Stimulated activated CD8-positive, alpha-beta memory T cell treated with anti-CD3 and anti-CD28 coated beads, Interleukin-15, amount 100 ng/mL, for 1 hour (primary cell): ENCODE measurements at places on chromosomes 13 and 19.

DNA sequence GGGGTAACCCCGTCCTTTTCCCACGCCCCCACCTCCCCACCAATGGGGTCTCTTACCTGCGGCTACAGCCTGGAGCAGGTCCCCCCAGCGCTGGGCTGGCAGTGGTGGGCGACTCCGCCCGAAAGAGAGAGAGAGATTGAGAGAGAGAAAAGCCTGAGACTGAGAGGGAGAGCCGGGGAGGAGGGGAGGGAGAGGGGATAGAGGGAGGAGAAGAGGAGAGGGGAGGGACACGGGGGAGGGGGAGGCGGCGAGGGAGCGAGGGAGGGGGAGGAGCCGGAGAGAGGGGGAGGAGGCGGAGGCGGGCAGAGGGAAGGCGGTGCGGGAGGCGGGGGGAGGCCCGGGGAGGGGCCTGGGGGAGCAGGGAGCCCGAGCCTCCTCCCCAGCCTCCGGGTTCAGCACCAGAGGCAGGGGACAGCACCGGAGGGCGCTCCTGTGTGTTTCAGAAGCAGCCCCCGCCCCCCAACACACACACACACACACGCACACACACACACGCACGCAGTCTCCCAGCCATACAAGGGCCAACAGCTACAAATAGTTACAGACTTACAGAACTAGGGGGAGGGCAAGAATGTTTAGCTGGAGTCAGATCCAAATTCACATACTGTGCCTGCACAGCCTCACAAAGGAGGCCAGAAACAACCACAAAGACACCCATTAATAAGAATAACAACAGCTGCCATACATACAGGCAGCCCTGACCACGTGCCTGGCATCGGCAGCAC, at the start of gene SLC8A2:
SLC8A2 (minus strand) TSS at position 161 of the 725 bp plus-strand sequence. CDS start 5,490 bp downstream, outside the sequence.
- peak; percentile 20 for DNase-seq

DNA sequence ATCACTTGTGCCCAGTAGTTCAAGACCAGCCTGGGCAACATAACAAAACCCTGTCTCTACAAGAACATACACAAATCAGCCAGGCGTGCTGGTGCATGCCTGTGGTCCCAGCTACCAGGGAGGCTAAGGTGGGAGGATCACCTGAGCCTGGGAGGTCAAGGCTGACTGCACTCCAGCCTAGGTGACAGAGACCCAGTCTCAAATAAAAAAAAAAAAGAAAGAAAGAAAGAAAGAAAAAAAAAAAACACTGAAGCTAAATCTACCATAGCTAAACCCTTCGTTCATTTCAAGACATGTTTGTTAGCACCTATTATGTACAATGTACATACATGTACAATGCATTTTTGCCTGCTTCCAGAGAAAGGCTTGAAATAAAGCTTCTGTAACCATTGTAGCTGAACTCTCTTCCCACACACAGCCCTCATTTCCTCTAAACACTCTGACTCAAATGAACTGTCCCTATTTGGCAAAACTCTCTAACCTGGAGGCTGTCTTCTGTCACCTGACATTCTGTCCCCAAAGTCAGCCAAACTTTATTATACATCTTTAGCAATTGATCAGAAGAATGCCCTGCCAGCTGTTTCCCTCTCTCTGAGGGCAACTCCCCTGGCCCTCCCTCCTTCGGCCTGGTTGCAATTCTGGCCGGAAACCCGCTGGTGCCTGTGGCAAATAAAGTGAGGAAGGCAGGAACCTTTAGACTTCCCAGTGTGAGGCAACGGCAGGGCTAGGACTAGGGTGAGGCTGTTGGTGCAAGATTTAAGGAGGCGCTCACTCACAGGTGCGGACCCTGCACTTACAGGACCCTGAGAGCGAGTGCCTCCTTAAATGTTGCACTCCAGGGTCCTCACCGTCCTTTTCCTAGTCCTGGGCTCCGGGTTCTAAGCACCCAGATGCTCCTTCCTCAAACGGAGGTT, 1.8 kb downstream of the ETHE1 start:
- DNase-seq = no peak

GRCh38 chr13:91565296-91565695, 166.9 kb downstream of the GPC5 start:
- DNase-seq = no peak

DNA sequence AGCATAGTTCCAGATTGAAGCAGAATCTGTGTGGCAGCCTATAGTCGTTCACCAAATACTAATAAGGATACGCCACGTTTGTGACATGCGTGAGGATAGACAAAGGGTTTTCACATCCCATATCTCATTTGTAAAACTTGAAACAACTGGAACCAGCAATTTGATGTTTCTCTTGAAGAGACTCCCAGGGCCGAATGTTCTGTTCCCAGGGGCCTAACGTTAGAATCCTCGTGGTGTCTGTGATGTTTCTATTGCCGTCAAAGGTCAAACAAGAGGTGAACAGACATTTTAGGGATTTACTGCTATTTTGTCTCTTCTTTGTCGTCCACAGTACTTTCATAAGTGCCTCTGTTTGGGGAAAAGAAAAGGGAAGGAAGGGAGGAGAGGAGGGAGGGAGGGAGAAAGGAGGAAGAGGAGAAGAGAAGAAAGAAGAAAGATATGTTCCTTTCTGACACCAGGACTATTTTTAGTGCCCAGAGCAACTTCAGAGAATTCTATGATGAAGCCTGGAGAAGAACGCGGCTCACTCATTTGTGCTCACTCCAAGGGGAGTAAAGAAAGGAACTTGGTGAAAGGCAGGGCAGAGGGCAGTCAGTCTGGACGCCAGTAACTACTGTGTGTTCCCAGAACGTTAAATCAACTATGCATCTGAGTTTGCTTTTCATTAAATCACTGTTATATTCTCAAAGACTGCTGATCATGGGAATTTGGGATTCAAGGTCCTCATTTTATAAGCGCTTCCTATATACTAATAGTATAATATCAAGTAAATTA, 154.5 kb downstream of the DCT start:
- no peak for DNase-seq

- no peak for DNase-seq
Measured at GRCh38 chr13:24232037-24232436, 71.5 kb downstream of the SPATA13 start.

DNA sequence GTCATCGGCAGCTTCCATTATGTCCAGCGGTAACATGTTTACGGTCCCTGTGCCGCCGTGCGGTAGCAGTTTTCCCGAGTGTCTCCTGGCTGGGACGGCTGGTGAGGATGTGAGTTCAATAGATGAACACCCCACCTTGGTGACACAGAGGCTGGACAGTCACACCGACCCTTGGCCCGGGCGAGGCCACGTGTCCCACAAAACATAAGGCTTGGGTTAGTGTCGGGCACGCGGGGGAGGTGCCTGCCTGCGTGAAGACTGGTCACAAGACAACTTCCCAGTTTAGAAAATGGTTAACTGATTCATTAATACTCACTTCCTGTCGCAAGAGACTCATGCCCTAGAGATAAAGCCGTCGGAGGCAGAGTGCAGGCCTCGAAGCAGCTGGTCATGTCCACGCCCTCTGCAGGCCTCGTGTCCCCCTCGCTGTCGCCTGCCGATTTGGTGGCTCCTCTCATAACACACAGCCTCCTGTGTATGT, 17.2 kb downstream of the RASA3 start:
- DNase-seq = no peak

- no peak for DNase-seq
Measured at GRCh38 chr13:99281811-99282263, 23.7 kb upstream of the GPR18 start.

- no peak for DNase-seq
Measured at GRCh38 chr19:37078717-37079032, 442 bp downstream of the ZNF420 start.

- no peak for DNase-seq
Measured at GRCh38 chr19:40567040-40567749, 9.5 kb upstream of the SHKBP1 start.

DNA sequence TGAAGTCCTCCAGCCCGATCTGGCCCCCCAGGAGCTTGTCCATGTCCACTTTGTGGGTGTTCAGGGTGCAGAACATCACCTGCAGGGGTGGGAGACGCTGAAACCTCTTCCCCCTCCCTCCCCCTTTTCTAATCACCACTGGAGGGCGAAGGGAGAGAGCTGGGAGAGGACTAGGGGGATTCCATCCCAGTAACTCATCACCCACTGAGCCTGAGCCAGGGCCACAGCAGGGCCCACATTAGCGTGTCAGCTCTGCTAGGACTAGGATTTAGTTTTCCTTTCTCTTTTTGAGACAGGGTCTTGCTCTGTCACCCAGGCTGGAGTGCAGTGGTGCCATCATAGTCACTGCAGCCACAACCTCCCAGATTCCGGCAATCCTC, 5.5 kb upstream of the PTGER1 start:
- DNase-seq = no peak

DNA sequence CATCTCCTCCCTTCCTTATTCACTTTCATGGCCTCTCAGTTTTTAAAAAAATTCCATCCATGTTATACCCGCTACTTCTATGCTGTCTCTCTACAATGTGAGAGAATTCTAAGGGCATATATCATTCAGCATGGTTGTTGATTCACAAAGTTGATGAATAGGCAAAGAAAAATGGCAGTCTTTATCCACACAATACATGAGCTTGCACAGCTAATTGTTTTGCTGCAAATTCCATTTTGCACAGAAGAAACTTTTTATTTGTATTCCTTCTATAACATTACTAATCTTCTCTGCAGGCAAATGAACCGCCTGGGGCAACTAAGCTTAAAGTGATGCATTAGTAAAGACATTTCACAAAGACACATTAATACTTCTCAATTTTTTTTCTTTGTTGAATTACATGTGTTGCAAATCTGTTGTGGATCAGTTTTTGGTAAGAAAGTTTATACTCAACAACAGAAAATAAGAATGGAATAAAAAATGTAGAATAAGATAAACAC, 196.9 kb downstream of the LIG4 start:
- DNase-seq = no peak

- no peak for DNase-seq
Measured at GRCh38 chr13:95356916-95357315, 55.7 kb upstream of the ABCC4 start.

DNA sequence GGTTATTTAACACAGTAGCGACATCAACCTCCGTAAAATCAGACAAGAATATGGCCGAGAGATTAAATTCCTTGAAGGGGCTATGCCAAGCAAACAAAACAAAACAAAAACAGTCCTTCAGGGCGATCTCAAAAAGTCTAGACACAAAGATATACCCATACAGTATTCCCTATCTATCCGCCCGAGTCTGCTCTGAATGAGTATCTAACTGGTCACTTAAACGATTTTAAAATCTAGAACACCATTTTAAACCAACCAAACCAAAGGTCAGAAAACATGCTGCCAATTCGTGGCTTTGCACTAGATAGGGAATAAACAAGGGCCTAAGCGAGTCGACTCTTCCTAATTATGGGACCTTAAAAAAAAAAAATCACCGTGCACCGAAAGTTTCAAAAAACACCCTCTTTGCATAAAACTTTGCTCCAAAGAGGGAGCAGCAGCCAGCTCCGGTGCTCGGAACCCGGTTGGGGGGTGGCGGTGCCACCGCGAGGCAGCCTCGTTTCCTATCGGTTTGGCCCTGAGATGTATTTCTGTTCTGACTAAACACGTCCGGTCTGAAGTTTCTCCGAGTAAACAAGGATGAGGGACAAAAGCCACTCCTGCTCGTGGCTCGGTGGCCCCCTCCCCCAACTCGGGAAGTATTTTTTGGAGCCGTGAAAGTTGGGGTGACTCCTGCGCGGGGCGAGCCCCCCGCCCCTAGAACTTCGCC, 1.8 kb downstream of the HMGB1 start:
- DNase-seq = peak; percentile 33
